Activated CD4-positive, alpha-beta T cell treated with anti-CD3 and anti-CD28 coated beads, Interleukin-2, amount 10 ng/mL, durations not matched to agents 24 days and 14 days (primary cell): ENCODE measurements at places on chromosomes 5 and 9. TPM values are rescaled to one million over a fixed set of nuclear protein-coding genes. Genes with fewer than 3 reads are reported as not detected.

- peak; percentile 79 for DNase-seq
These were observed 136.1 kb upstream of the DMAC1 start for GRCh38 chr9:7935681-7936080.

DNA sequence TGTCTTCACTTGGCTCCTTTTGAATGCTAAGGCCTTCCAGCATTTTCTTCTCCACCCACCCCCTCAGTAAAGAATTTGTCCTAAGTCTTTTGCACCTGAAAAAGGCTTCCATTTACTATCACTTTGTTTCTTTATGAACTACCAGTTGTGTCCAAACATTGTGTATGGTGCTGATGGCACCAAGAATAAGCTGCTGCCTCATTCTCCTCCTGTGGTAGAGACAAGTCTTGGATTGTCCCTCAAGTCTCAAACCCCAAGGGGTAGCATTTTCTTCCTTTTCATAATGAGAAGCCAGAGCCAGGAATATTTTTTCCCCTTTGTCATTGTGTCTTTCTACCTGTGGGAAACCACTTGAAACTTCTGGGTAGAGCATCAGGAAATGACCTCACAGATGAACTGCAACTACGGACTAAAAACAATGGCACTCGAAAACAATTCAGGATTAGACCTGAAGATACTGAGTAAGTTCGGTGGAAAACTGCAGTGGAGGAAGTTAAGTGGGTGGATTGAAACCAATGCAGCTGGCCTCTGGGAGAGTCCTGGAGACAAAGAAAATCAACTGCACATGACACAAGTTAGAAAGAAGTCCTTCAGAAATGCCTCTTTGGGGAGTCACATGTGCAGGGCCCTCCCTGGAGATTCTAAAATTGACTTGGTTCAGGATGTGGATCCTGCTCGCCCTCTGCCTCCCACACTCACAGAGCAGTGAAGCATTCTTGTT lies 80.5 kb downstream of the SH3RF2 start:
- DNase-seq = no peak

- DNase-seq = no peak
These were observed 25.8 kb upstream of the CARNMT1 start for GRCh38 chr9:75053869-75054268.

DNA sequence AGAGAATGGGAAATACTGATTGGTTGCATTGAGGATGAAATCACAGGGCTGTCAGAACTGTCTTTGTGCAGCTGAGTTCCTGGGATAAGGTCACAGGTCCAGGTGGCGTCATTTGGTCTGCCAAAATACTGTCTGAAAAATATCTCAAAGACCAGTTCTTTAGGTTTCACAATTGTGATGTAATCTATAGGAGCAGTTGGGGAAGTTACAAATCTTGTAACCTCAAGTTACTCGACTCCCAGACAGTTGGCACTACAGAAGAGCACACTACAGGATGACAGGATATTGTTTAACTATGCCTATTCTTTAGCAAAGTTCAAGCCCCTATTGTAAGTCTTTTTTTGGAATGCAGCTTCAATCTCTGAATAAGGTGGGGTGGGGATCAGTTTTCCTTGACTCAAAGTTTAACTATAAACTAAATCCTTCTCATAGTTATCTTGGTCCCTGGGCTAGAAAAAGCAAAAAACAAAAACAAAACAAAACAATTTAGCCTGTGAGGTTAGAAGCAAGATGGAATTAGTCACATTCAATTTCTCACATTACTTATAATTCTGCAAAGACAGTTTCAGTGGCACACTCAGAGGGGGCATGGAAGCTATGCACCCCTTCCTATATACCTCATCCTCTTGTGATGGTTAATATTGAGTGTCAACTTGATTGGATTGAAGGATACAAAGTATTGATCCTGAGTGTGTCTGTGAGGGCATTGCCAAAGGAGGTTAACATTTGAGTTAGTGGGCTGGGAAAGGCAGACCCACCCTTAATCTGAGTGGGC lies 276.0 kb downstream of the AUH start:
- DNase-seq = no peak

The TLX3 gene
- not detected in 2 replicates for total RNA-seq

The TNFSF8 gene
- total RNA-seq = 148 and 150 TPM in 2 replicates

DNA sequence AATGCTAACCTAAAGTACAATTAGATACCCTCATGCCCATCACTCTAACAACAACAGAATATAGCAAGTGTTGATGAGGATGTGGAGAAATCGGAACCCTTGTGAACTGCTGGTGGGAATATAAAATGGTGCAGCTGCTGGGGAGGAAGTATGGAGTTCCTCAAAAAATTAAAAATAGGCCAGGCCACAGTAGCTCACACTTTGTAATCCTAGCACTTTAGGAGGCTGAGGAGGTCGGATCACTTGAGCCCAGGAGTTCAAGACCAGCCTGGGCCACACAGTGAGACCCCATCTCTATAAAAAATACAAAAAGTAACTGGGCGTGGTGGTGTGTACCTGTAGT lies 18.0 kb upstream of the MRNIP start:
- no peak for DNase-seq

DNA sequence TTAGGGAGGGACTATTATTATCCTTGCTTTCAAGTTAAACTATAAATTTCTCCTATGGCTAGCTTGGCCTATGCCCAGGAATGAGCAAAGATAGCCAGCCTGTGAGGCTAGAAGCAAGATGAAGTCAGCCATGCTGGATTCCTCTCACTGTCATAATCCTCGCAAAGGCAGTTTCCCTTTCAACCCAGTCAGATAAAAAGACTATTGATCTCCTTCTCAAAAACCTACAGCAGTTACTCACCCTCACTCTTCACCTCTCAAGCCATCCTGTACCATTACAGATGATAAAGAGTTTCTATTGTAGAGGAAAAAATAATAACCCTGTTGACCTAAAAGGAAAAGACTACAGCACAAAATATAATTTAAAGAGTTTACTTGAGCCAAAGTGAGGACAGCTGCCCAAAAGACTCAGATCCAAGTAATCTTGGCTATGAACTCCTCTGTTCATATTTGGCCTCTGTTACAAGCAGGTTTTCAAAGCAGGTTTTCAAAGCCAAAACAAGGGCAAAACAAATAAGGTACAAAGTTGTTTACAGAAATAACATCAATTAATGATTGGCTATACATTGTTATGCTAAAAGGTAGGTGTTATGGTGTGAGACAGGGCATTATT lies 41.7 kb downstream of the KCNV2 start:
- DNase-seq = no peak

- DNase-seq = no peak
These were observed 1.9 kb upstream of the ERBIN start for GRCh38 chr5:65924366-65925043.

DNA sequence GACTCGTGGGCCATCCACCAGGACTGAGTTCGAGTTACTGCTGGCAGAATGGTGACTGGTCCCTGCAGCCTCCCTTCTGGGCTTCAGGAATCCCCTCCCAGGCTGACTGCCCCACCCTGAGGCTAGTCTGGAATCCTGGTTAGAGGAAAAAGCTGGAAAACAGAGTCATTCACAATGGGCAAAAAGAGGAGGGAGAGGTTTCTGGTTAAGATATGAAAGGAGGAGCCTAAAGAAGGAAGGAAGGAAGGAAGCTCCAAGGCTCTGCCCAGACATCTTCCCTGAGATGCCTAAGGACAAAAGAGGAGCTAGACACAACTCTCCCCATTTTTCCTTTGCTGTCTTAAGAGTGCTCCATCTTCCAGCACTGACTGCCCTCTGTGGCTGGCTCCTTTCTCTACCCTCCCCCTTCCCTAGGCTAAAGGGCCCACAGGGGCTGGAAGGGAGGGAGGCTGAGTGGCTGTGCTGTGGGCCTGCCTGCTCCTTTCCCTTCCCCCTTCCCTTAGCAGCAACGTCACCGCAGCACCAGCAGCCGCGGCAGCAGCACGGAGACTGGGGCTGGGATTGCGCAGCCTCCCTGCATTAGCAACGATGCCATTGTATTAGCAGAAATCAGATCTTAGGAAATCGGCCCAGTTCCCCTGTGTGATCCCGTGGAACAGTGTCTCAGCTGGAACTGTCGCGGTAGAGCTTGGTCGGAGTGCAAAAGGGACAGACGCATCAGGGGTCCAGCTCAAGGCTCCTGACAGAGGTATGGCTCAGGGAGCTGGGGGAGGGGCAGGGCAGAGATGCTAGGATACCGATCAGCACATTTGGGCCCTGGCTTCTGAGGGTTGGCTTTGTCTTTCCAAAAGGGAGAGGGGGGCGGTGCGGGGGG lies 48.7 kb downstream of the RUSC2 start:
- no peak for DNase-seq

The HMCN2 gene
- total RNA-seq = not detected in 2 replicates

DNA sequence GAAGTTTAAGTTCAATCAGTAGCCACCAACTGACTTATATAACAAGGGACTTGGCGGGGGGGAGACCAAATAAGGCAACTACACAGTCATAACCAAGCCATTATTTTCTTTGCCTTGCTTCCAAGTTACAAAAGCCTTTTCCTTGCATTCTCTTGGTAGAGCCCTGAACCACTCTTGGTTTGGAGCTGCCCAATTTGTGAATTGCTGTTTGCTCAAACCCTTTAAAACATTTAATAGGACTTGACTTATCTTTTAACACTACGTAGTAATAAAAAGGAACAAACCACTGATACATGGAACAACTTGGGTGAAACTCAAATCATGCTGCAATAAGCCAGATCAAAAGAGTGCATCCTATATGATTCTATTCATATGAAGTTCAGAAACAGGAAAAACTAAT lies 31.7 kb upstream of the MSH3 start:
- DNase-seq = no peak

GRCh38 chr5:144131261-144131660 lies 39.2 kb downstream of the YIPF5 start:
- no peak for DNase-seq

GRCh38 chr5:140243706-140244250 lies 59.1 kb downstream of the PFDN1 start:
- DNase-seq = no peak

The PCDHA5 gene
- total RNA-seq = not detected in 2 replicates

DNA sequence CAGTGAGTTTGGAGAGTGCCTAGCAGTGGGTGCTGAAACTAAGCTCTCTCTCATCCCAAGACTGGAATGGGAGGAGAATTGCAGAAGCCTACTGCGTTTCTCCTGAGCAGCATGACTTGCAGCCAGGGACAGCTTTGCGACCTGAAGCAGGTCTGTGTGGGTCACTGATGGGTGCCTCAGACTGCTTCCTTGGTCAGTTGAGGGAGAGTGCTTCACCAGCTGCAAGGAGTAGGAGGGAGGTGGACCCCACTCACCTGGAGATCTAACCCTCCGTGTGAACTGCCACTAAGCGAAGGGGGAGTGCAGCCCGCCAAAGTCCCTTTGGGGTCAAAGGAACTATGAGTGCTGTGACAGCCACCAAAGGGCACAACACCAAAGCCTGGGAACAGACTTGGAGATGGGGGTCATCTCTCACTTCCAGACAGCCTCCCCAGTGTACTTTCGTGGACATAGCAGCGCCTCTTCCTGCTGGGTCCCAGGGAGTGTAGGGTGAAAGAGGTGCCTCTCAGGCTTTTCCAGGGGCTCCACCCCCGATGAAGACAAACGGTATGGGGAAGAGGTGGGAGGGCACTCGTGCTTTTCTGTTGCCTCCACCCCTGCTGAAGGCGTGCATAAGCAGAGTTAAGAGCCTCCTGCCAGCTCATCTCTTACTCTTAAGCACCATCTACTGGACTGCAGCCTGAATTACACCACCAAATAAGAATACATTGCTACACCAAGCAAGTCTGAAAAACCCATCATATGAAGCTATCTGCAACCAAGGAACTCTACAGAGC lies 34.3 kb upstream of the MACIR start:
- DNase-seq = peak; percentile 87

DNA sequence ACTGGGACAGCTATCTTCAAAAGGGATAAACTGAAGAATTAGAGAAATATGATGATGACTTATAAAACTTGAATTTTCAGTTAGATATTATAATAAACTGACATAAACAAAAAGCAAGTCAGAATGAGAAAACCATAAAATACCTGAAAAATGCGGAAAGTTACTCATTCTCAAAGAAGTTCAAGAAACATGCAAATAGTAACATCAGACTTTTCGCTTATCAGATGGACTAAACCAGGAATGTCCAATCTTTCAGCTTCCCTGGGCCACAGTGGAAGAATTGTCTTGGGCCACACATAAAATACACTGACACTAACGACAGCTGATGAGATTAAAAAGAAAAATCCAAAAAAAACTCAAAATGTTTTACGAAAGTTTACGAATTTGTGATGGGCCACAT lies 53.9 kb downstream of the DROSHA start:
- DNase-seq = no peak

The PCDHB4 gene
- total RNA-seq = not detected in 2 replicates

The GSN gene
- total RNA-seq = 1.4 and 1.5 TPM in 2 replicates

DNA sequence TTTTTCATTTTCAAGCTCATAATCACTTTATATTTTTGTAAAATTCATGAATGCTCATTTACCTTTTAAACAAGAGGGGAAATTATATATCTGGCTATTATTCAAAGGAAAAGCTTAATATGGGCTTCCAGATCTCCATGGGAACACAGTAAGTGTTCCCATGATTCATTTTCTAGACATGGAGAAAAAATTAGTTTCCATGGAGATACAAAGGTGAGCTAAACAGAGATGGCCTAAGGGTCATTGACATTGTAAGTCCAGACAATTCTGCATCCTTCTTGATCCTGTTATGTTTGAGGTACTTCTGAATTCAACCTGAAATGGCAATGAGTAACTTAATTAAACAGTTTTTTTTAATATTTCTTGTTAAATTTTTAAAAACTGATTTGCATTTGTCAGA lies 341.4 kb upstream of the PRR16 start:
- no peak for DNase-seq

The HTR4 gene
- not detected in 2 replicates for total RNA-seq

- no peak for DNase-seq
These were observed 16.3 kb upstream of the GPX8 start for GRCh38 chr5:55143624-55144023.

GRCh38 chr9:125749951-125750626 lies 2.9 kb downstream of the PBX3 start:
- no peak for DNase-seq

GRCh38 chr5:174799121-174799520 lies 74.7 kb downstream of the MSX2 start:
- no peak for DNase-seq

GRCh38 chr9:128995791-128996190 lies 32.3 kb downstream of the SH3GLB2 start:
- DNase-seq = no peak

DNA sequence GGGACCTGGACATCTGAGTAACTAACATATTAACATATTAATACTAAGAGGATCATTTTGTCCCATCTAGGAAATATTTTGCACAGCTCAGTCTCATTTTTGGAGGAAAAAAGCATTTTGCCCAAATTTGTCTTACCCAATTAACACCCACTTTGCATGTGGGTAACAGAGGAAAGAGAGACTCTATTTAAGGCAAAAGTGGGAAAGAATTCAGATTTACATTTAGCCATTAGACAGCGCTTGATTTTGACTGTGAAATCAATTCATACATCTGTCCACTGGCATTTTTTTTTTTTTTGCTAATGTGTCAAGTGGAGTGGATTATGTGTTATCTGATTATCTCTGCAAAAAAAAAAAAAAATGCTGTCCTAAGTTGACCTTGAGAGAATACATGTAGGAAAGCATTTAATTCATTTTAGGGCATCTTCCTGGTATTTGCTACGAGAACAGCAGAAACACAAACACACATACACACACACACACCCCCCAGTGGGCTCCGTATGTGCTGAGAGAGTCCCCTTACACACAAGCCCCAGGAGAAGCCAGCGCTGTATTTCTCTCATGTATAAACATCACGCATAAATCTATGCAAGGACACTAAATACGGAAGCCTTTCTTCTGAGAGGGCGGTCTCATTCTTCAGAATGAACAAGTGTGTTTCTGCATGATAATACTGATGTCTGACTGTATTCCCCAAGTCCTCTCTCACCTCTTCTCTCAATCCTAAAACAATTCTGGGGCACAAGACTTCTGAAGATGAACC lies 202.0 kb upstream of the KLF9 start:
- DNase-seq = no peak
